AG09309 (cell line): ENCODE measurements at places on chromosomes 11 and 22.

DNA sequence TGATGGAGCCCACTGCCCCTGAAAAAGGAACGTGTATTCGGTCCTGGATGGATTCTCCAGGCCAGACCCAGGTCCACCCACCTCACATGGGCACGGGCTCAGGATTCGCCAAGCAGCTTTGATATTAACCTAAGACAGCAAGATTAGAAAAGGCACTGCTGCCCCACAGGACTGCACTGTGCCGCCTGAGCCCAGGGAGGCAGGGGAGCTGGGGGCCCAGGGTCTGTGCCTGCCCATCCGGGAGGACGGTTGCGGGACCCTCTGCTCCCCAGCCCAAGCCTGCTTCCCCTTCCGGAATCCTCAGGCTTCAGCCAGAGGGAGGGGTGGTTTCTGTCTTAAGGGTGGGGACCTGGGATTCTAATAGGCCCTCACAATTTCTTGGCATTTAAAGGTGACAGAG is 13.5 kb upstream of the VSIG10L2 start:
- DNase-seq, result no peak

DNA sequence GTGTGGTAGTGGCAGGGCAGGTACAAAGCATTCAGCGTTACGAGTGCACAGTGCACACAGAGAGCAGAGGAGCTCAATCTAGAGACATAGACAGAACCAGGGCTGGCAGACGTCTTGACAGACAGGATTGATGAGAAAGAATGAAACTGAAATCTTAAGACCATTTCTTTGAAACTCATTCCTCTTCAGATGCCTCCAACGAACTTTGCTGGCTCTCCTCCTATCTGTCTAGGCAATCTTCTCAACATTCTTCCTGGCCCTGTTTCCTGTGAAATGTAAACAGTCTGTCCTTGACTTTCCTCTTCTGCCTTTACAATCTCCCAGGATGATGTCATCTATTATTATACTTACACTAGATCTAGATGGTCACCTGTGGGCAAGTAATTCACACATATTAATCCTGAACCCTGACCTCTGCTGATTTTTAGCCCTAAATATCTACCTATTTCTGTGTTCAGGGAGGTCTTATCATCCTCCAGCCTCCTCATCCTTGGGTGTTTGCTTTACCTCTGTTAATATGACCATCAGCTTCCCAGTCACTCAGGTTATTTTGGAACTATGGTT is 119.5 kb downstream of the ENTHD1 start:
- no peak for DNase-seq

DNA sequence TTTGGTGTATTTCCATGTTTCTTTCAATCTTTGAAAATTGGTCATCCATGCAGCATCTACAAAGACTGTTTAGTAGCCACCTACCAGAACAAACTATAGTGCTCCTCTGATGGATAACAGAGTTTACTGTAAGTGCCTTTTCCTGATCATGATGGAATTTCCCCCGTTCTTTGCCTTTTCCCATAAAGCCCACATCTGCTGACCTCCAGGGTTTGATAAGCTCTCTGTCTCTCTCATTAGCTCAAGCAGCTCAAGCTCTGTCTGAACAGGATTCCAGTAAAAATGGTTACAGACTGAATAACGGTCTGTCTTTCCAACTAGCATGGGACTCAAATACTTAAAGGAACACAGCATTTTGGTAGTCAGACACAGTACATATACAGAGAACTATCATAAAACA is 308.4 kb upstream of the SORL1-AS1 start:
- no peak for DNase-seq

DNA sequence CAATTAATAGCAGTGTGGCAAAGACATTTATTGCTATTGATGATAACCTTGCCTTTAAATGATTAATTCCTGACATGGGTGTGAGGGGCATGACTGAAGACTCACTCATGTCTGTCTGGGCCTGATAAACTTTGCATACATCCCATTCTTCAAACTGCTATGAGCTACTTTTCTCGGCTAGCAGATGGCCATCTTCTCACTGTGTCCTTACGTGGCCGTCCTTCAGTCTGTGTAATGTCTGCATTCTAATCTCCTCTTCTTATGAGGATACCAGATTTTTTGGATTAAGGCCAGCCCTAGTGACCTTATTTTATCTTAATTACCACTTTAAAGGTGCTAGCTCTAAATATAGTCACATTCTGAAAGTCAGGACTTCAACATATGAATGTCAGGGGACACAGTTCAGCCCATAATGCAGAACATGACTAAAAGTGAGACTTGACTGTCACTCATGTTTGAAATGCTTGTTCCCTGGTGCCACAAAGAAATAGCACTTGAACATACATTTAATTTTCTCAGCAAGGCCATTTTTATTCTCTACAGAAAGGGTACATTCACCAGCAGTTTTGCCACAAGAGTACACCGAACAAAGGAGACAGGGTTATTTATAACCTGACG is 32.3 kb downstream of the OR10A6 start:
- no peak for DNase-seq

- DNase-seq, result no peak
Measured at GRCh38 chr11:14110629-14111028, 148.1 kb downstream of the SPON1 start.

- DNase-seq, result no peak
Measured at GRCh38 chr11:48036011-48036410, 55.7 kb downstream of the PTPRJ start.
